Activated B cell treated with CpG ODN at 0.5 μM for 24 hours (primary cell): ENCODE measurements at places on chromosomes 3 and 15. TPM values are rescaled to one million over a fixed set of nuclear protein-coding genes. Genes with fewer than 3 reads are reported as not detected.

HRG gene
- total RNA-seq = not detected in 2 replicates

DNA sequence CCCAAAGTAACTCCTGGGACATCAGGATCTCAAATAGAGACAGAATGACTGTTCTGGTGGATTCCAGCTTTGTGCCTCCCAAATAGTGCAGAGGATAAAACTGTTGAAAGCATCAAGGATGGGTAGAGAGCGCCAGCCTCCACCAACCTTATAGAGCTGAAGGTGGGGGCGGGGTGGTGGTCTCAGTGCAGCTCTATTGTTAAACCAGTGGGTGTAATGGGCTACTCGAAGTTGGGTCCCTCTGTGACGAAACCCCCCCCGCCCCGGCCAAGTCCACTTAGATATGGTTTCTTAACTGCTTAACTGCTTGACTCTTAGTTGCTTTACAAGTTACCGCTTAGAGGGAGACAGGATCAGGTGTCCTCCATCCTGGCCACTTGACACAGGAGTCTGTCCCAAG is 22.7 kb downstream of the DHX30 start:
- H3K27ac ChIP-seq = peak overlapping the region; percentile 46
- peaks cover 38% of the 10 kb centered on the region for H3K4me1 ChIP-seq
- H3K27me3 ChIP-seq = no peaks in the 10 kb centered on the region
- no peak for DNase-seq

PRR20G gene
- total RNA-seq = not detected in 2 replicates

DNA sequence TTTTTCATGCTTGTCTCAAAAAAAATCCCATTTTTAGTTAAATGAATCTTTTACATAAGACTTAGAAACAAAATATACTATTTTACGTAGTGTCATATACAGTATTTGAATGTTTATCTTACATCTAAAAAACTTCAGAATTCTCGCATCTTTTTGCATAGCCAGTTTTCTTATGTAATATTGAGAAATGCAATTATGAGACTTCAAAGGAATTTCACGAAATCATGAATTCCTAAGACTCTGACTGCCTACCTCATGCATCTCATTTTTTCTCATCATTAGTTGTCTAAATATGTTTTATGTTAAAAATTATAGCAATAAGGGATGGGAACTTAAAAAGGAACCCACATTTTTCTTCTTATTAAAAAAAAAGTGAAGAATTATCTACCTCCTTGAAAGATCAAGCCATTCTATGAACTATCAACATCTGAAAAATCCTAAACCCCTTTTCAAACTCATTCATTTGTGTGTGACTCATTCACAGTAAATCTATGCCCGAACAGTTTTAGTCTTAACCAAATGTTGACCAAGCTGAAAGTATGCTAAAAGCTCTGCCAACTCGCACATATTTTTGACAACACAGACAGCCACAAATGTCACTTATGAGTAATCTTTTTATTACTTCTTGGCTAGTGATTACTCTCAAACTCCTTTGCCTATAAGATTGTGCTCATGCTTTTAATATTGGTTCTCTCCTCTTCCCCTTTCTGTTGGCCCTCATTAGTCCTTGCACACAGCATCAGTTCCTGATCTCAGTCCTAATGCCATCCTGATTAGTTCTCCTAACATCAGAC is 115.9 kb downstream of the DCLK3 start:
- no peaks in the 10 kb centered on the region for H3K36me3 ChIP-seq
- no peak overlapping the region for H3K4me3 ChIP-seq
- no peaks in the 10 kb centered on the region for H3K4me1 ChIP-seq
- DNase-seq = no peak
- peaks cover 9% of the 10 kb centered on the region for H3K27me3 ChIP-seq

DNA sequence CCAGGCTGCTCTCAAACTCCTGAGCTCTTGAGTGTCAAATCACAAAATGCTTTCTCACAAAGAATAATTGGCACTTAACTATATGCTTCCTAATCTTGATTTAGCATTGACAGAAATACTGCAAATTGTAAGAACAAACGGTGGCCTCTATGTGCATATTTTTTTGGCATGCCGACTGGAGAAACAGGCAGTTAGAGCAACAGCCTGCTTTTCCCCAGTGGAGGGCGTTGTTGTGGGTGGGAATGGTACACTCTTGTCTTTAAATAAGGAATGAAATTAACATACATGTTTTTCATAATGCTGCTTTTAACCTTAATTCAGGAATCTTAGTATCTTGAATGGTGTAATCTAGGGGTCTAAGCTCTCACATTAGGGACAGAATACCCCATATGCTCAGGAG is 31.1 kb upstream of the SV2B start:
- H3K4me3 ChIP-seq = no peak overlapping the region
- H3K27me3 ChIP-seq = peaks cover 29% of the 10 kb centered on the region
- H3K27ac ChIP-seq = no peak overlapping the region
- H3K36me3 ChIP-seq = no peaks in the 10 kb centered on the region
- no peaks in the 10 kb centered on the region for H3K4me1 ChIP-seq
- DNase-seq = no peak

DNA sequence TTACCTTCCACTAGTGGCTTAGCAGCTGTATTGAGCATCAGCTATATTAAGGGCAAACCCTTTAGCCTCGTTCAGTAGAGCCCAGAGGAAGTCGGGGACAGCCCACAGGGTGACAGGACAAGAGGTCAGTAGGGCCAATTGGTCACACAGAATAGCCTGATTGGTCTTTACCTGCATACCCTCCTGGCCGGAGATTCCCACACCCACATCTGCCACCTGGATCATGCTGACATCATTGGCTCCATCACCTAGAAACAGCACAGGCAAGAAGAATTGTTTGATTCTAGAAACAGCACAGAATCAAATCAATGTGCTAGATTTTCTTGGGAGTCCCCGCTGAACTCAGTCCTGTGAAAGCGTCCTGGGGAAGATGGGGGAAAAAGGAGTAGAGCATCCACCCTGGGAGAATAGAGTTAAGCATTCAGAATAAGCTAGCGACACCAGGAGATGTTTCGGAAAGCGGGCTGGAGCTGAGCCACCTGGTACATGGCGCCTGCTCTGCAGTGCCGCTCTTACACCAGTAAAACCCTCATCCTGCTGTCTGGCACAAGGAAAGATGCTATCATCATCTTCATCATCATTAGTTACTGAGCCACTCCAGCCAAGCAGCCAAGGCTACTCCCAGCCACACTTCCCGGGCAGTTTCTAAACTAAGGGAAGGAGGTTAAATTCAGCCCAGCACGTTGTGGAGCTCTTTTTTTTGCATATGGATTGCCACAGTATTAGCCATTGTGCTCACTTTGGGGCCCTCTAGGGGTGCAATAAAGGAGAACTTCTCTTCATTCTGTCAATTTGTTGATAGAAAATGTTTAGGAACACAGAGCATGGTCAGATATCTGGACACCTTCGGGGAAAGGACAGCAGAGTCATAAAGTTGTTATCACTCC is 171.3 kb downstream of the ATP10A start:
- no peaks in the 10 kb centered on the region for H3K36me3 ChIP-seq
- no peaks in the 10 kb centered on the region for H3K27me3 ChIP-seq
- H3K4me3 ChIP-seq = no peak overlapping the region
- H3K4me1 ChIP-seq = no peaks in the 10 kb centered on the region
- DNase-seq = no peak
